CD4-positive, alpha-beta memory T cell (primary cell): ENCODE measurements at places on chromosomes 1 and 21. TPM values are rescaled to one million over a fixed set of nuclear protein-coding genes. Genes with fewer than 3 reads are reported as not detected.

Gene MATN1
- total RNA-seq = 0.12 TPM

Gene VANGL2
- not detected for total RNA-seq

DNA sequence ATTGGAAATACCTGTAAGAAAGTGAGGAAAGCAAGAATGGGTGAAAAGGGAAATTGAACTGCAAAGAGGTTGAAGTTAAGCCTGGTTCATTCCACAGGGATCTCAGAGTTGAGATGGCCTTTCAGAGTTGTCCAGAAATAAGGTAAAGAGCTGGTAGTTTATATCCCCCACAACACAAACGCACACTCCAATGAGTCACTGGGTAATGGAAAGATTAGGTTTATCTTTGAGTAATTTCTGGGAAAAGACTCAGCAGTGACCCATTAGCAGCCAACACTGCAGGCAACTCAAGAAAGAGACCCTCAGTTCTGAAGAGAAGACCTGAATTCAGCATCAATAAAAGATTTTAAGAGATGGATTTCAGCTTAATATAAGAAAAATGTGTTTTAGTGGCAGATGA is 485.5 kb downstream of the PTPRC start:
- no peak for DNase-seq
- H3K36me3 ChIP-seq = no peaks in the 10 kb centered on the region
- H3K4me3 ChIP-seq = no peak overlapping the region
- no peak overlapping the region for H3K27ac ChIP-seq
- no peaks in the 10 kb centered on the region for H3K4me1 ChIP-seq

DNA sequence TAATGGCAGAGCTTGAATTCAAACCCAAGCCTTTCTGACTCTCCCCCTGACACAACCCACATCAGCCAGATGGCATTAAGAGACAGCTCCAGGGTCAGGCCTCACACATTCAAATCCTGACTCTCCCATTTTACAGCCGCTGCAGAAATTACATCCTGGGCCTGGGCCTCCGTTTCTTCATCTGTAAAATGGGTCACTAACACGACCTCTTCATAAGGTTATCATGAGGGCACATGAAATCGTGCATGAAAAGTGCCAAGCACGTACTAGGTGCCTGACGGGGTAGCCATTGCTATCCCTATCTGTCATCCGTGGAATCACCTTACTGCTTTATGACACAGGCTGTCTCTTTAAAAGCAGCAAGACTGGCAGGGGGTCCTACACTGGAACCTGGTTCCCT is 19.8 kb upstream of the CASZ1 start:
- DNase-seq = no peak
- H3K27me3 ChIP-seq = no peaks in the 10 kb centered on the region
- no peaks in the 10 kb centered on the region for H3K4me1 ChIP-seq
- no peaks in the 10 kb centered on the region for H3K36me3 ChIP-seq

- H3K4me1 ChIP-seq = peaks cover 48% of the 10 kb centered on the region
- H3K36me3 ChIP-seq = no peaks in the 10 kb centered on the region
These were observed 914 bp upstream of the ADGRB2 start for GRCh38 chr1:31765041-31765467.

- no peak within 1 kb of the TSS for H3K27ac ChIP-seq
- H3K4me1 ChIP-seq = peaks cover 5% of the 10 kb centered on the region
- peak within 1 kb of the TSS; percentile 24 for H3K4me3 ChIP-seq
- no peaks in the 10 kb centered on the region for H3K36me3 ChIP-seq
- H3K27me3 ChIP-seq = no peaks in the 10 kb centered on the region
These were observed at the start of gene KCTD3 for GRCh38 chr1:215566556-215567490. Gene KCTD3, plus strand, starts transcription at chr1:215567304. Its CDS starts 382 bp downstream, at chr1:215567686.

GRCh38 chr1:155321639-155322503 is 1.2 kb downstream of the RUSC1 start:
- no peak for DNase-seq
- peaks cover 31% of the 10 kb centered on the region for H3K4me1 ChIP-seq
- no peak overlapping the region for H3K27ac ChIP-seq

- H3K4me3 ChIP-seq = no peak overlapping the region
- H3K27ac ChIP-seq = no peak overlapping the region
- H3K27me3 ChIP-seq = peaks cover 6% of the 10 kb centered on the region
- DNase-seq = no peak
- H3K4me1 ChIP-seq = peaks cover 4% of the 10 kb centered on the region
- no peaks in the 10 kb centered on the region for H3K36me3 ChIP-seq
These were observed 4.3 kb downstream of the DDAH1 start for GRCh38 chr1:85460555-85461088.

DNA sequence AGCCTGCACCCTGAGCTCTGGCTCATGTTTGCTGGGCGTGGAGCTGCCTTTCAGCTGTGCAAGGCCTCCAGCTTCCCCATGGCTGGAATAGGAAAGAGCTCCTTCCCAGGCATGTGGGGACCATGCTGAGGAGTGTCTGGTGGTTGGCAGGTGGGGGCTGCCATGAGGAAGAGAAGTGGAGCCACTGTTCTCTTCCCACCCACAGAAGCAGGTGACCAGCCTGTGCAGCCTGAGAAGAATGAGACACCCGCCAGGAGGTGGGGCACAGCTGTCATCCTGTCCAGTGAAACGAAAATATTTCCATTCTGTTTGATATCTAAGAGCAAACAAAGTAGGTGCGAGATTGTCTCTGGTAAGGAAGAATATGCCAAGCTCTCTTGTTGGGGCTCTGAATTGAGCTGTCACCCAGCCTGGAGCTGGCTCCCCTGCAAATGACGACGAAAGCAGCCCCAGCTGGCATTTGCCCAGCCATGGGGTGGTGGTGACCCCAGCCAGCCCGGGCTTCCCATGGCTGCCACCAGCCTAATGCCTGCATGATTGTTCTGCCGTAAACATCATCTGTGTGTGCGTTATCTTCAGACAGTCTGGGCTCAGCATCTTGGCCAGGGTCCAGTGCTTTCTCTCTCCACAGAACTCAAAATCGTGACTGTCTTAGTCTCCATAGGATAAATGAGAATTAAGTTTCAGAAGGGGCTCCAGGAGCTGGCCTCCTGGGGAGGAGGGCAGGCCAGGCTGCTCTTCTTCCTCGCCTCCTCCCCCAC is 429.8 kb upstream of the VAMP3 start:
- H3K27ac ChIP-seq = no peak overlapping the region
- H3K4me3 ChIP-seq = no peak overlapping the region
- no peak for DNase-seq
- no peaks in the 10 kb centered on the region for H3K27me3 ChIP-seq
- no peaks in the 10 kb centered on the region for H3K36me3 ChIP-seq

DNA sequence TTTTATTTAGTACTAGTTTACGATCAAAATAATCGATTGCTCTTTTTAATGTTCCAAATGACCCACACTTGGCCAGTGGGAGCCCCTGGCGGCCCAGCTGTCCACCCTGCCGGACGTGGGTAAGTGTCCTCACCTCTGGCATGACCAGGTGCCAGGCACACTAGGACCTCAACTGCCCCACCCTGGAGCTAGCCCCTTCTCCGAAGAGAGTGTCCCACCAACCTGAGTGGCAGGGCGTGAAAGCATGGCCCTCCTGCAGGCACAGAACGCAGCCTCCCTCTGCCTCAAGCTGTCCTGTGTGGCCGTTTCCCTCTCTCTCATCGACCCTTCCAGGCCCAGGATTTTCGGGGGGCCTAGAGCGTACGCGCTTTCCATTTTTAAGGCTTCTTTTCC is 32.9 kb upstream of the AGPAT3 start:
- H3K27ac ChIP-seq = no peak overlapping the region
- no peaks in the 10 kb centered on the region for H3K4me1 ChIP-seq
- H3K27me3 ChIP-seq = no peaks in the 10 kb centered on the region
- no peak overlapping the region for H3K4me3 ChIP-seq

DNA sequence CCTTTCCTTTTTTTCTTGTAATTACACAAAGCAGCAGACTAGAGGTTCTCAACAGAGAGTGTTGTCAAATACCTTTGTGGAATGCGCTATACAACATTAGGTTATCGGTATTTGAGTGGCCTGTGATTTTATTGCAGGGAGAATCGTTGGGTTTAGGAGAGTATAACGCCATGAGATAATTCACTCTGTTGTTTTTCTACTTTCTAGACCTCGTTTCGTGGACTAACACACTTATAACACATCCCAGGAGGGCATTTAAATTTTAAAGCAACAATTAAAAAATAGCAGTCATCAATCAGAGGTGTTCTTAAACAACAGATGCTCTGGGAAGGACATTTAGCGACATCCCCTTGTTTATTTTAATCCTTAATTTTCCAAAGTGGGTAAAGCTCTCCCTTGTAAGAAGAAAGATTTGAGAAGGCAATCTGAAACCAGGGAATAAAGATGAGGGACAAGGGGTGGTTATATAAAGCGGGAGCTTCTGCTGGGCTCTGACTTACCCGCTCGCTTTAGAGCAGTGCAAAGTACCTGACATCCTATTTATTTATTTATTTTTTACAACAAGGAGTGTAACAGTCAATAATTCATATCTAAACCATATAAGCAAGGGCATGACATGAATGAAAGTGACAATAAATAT is 4.9 kb downstream of the PBX1 start:
- H3K4me3 ChIP-seq = no peak overlapping the region
- H3K36me3 ChIP-seq = no peaks in the 10 kb centered on the region
- no peaks in the 10 kb centered on the region for H3K27me3 ChIP-seq
- no peak for DNase-seq

Gene KPRP
- total RNA-seq = not detected

DNA sequence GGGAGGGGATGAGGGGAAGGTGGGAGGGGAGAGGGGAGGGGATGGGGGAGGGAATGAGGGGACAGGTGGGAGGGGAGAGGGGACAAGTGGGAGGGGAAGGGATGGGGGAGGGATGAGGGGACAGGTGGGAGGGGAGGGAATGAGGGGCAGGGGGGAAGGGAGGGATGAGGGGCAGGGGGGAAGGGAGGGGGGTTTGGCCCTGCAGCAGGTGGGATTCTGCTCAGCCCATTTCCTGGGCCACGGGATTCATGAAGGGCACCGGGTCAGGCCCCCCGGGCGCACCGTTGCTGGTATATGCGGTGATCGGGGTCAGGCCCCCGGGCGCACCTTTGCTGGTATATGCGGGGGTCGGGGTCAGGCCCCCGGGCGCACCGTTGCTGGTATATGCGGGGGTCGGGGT is 15.1 kb upstream of the SAMD11 start:
- H3K36me3 ChIP-seq = no peaks in the 10 kb centered on the region
- peaks cover 11% of the 10 kb centered on the region for H3K4me1 ChIP-seq
- no peak overlapping the region for H3K4me3 ChIP-seq
- H3K27ac ChIP-seq = no peak overlapping the region
- H3K27me3 ChIP-seq = no peaks in the 10 kb centered on the region

Gene TRPM2
- total RNA-seq = 1.3 TPM

GRCh38 chr1:87926921-87927320 is 598.2 kb downstream of the LMO4 start:
- H3K36me3 ChIP-seq = no peaks in the 10 kb centered on the region
- no peaks in the 10 kb centered on the region for H3K27me3 ChIP-seq
- H3K4me3 ChIP-seq = no peak overlapping the region
- no peak overlapping the region for H3K27ac ChIP-seq

DNA sequence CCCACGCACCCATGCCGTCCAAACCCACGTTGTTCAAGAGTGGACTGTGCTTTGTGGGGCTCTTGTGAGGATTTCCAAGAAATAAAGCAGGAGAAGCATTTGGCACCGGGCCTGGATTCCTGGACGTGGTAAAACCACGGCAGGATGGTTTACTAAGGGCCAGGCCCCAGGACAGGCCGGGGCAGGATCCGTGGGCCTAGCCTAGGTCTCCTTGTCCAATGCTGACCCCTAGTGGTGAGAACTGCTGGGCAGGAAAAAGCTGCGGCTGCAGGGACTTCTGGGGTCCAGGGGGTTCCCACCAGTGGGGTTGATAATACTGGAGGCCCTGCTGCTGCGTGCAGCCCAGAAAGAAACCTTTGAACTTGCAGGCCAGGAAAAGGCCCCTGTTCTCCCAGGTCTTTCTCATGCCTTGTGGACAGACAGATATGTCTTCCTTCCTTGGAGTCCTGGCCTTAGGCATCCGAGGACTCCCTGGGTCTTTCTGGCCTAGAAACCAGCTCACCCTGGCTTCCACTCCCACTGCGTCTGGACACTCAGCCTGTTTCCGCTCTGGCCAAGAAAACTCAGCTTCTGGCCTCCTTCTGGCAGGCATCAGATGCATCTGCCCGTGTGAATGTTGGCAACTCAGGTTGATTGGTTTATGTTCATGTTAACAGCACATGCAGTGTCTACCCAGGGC is 106.9 kb upstream of the TMEM51 start:
- H3K36me3 ChIP-seq = no peaks in the 10 kb centered on the region
- H3K27ac ChIP-seq = no peak overlapping the region
- no peak overlapping the region for H3K4me3 ChIP-seq
- peak; percentile 22 for DNase-seq

GRCh38 chr21:15264084-15264665 is 199.4 kb upstream of the NRIP1 start:
- no peaks in the 10 kb centered on the region for H3K4me1 ChIP-seq
- no peak for DNase-seq
- H3K4me3 ChIP-seq = no peak overlapping the region
- no peaks in the 10 kb centered on the region for H3K27me3 ChIP-seq

DNA sequence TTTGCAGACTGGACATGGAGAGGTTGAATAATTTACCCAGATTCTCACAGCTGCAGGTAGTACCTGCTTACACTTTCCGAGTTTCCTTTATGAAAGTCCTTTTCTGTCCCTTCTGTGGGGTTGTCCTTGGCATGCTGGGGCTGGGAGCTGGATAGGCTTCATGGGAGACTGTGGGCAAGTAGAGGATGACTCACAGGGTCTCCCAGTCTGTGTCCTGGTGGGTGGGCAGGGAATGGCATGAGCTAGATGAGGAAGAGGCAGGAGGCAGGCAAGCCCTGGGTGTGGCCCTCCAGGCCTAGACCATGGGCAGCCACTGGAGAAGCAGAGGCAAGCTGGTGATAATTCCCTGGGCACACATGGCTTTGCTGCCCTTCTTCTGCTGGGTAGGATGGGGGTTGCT is 80.6 kb downstream of the NAV1 start:
- H3K4me3 ChIP-seq = no peak overlapping the region
- no peak overlapping the region for H3K27ac ChIP-seq
- no peaks in the 10 kb centered on the region for H3K36me3 ChIP-seq
- DNase-seq = no peak
- no peaks in the 10 kb centered on the region for H3K27me3 ChIP-seq

Gene FCAMR
- not detected for total RNA-seq

- no peaks in the 10 kb centered on the region for H3K27me3 ChIP-seq
- H3K36me3 ChIP-seq = no peaks in the 10 kb centered on the region
- H3K4me3 ChIP-seq = no peak overlapping the region
- DNase-seq = no peak
These were observed 429.0 kb downstream of the NEGR1 start for GRCh38 chr1:71853360-71853759.

- no peak overlapping the region for H3K4me3 ChIP-seq
- no peak overlapping the region for H3K27ac ChIP-seq
- DNase-seq = no peak
- no peaks in the 10 kb centered on the region for H3K4me1 ChIP-seq
These were observed 64.3 kb upstream of the TRABD2B start for GRCh38 chr1:48061162-48062136.
